Jurkat, Clone E6-1 (cell line): ENCODE measurements at places on chromosomes 6 and 20.

DNA sequence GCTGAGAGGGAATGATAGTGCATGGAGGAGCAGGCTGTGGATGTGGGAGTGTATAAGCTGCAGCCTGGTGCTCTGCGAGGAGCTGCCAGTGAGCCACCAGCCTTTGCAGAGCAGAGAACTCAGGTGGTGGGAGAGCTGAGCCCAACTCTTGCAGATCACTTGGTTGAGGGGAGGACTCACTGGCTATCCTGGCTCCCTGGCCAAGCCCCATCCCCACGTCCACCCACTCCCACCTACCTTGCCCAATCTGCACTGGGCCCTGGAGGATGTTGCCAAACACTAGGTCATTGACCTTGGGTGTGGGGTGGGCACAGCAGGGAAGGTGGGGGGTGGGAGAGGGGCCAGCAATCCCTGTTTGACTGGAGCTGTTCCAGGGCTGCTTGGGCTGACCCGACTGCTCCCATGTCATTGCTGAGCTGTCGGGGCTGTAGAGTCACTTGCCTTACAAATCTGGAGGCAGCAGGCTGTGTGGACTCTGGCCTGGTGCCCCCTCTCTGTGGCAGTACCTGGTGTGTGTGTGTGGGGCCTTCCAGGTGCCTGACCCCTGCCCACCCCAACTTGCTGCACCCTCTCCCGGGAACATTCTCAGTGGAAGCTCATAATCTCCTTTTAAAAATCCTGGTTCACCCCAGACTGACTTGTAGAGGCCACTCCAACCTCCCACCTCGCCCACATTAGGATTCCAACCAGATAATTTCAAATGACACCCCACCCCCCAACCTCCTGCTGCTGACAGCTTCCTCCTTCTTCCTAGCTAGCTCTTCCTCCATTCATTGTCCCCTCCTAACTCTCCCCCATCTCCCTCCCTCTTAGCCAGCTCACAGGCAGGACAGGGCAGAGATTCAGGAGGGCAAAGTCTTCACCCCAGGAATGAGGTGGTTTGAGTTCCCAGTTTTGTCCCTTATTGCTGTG lies 162.3 kb downstream of the MRPL14 start:
- DNase-seq = no peak

DNA sequence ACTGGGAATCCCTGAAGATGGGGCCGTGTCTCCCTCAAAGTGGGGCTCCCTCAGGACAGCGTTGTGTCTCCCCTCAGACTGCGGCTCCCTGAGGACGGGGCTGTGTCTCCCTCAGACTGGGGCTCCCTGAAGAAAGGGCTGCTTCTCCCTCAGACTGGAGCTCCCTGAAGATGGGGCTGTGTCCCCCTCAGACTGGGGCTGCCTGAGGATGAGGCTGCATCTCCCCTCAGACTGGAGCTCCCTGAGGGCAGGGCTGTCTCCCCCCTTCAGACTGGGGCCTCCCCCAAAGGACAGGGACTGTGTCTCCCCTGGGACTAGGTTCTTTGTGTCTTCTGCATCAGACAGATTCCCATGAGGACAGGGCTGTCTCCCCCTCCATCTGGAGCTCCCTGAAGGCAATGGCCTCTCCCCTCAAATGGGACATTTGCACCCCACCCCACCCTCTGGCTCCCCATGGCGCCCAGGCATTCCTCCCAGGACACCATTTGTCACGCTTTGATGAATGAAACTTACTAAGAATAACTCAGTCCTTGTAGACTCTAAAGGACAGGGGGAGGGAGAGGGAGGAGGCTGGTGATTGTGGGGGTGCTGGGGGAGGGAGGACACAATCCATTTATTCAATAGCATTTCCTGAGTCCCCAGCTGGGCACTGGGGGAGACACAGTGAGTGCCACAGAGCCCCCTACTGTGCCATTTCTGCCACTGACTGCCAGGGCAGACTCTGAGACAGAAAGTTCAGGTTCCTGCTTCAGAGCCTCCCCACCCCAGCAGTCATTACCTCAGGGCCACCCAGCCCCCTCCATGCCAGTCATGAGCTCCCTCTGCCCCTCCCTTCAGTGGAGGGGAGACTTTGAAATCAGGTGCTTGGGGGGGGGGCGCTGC lies 122.4 kb downstream of the MRPL14 start:
- peak; percentile 42 for DNase-seq

DNA sequence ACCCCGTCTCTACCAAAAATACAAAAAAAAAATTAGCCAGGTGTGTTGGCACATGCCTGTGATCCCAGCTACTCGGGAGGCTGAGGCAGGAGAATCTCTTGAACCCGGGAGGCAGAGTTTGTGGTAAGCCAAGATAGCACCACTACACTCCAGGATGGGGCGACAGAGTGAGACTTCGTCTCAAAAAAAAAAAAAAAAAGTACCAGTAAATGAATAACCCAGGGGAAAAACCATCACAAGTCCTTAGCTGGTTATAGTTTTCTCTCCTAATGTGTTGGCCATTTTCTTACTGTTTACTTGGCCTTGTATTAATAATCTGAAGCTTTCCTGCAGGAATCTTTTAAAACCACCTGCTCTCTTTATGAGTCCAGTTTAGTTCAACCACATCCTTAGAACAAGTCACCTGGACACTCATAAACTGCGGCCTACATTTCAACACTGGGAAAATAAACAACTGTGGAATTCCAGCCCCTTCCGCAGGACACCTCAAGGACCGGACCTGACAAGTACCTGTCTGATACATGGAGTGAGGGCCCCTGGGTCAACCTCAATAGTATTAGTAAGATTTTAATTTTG lies 102.6 kb downstream of the ATP9A start:
- no peak for DNase-seq

- DNase-seq = no peak
These were observed 2.7 kb upstream of the ZNFX1 start for GRCh38 chr20:49280463-49281058.

DNA sequence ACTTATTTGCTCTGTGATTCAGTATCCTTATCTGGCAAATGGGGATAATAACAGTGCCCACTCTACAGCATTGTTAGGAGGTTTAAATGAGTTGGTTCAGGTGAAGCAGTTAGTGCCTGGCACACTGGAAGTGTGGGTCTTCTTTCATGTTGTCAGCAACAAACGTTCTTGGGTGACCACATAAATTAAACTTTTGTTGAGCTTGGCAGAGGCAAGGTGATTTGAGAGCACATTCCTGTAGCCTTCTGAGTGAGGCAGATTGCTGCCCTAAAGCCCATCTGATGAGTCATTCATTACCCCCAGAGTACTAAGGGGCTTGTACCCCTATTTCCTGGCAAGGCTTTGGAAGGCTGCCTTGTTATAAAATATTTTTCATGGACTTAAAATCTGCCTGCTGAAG lies 25.8 kb downstream of the SEC23B start:
- peak; percentile 60 for DNase-seq

DNA sequence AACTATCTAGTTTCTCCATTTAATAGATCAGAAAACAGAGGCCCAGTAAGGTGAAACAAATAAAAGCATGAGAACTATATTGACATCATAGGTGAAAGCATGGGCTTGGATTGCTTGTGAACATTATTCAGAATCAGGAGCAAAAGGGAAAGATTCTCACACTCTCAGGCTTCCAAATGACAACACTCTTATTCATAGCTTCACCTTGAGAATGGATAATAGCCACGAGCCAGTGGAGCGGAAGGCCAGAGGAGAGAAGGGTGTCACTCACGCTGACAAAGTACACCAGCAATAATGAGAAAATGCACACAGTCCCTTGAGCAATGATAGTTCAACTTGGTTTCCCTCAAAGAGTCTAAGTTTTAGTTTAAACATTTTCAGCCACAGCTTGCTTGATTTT lies 339.0 kb downstream of the TPBG start:
- DNase-seq = no peak

- DNase-seq = no peak
These were observed 6.4 kb downstream of the PREX1 start for GRCh38 chr20:48821261-48821920.

DNA sequence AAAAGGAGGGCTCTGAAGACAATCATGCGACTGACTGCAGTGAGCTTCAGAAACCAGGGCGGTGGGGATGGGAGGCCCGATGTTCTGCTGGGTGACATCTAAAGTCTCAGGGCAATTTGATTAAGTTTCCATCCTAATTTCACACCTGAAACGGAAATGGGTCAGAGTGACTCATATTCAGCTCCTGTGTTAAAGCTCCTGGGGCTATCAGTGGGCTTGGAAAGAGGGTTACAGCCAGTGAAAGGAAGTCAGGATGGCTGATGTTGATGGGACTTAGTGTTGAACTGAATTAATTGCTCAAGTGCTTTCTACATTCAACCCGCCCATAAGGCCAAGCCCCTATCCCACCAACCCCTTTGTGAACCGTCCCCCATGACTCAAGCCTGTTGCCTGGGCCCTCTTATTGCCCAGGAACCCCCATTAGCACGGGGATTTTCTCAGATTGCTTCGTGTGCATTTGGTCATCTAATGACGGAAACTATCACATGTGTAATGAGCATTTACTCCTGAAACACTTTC lies 47.1 kb upstream of the TBC1D7 start:
- DNase-seq = peak; percentile 48

DNA sequence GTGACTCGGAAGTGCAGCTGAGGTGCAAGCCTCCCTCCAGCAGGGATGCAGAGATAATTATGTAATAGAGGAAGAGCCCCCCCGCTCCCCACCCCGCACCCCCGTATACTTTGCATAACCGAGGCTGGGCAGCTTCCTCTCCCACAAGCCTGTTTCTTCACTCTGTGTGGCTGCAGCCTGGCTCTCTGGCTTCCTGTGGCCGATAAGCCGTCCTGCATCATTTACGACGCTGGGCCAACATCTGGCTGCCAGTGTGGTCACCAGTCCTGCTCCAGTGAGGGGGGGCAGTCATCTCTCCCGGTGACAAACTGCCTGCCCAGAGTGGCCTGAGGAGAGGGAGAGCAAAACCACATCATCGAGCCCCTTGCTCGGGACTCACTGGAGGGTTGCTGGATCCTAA lies 59.2 kb downstream of the RBM38 start:
- no peak for DNase-seq

- DNase-seq = no peak
These were observed 161.6 kb downstream of the ADAT2 start for GRCh38 chr6:143288923-143289322.

DNA sequence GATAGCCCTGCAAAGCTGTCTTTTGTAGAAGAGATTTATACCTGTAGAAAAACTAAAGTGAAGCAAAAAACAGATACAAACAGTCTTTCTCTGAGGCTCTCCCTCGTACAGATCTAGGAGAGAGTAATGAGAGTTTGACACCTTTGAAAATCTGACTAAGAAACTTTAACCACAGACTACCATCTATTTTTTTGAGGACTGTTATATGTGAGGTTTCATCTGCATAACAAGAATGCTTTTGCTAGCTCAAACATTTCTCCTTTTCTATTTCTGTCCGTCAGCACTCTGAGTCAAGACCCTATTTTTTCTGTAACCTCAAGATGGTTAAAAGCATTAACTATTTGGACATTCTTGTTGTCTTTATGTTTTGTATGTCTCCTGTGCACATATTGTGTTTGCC lies 193.0 kb downstream of the BTBD3 start:
- no peak for DNase-seq

DNA sequence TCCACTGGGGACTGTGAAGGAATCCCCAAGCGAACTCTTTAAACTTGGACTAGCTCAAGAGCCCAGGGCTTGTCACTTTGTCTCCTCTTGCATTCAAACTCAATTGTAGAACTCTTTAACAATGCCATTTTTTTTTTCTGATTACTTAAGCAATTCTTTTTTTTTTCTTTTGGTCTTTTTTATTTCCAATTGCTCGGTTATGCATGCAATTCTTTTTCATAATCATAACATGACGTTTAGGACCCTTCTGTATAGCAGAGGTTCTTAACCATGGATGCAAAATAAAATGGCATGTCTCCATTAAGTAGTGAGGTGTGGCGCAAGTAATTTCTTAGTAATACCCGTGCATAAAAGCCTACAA lies 466 bp upstream of the BFSP1 start:
- DNase-seq = no peak

- no peak for DNase-seq
These were observed 9.3 kb upstream of the C2 start for GRCh38 chr6:31918069-31918720.

- no peak for DNase-seq
These were observed 101.8 kb downstream of the PHACTR1 start for GRCh38 chr6:12818324-12818723.

GRCh38 chr20:52191916-52192718 lies 538 bp upstream of the ZFP64 start:
- peak; percentile 42 for DNase-seq

DNA sequence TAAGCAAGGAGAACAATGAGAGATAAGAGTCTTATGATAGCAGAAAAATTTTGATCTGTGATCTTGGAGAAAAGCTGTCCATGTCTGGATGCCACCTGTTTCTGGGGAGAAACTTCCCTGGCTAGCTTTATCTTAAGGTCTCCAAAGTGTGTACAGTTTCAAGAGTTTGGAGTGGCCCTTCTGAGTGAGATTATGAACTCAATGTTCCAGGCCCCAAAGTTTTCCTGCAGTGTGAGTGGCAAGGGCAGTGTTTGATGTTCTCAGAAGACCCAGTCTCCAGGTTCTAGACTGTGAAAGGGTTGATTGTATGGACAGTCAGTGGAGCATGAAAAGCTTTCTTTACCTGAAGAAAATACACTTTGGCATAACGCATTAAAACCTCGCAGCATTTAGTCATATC lies 121.7 kb downstream of the OLIG3 start:
- DNase-seq = no peak

- peak; percentile 16 for DNase-seq
These were observed 113.1 kb downstream of the ADAT2 start for GRCh38 chr6:143337201-143337949.

DNA sequence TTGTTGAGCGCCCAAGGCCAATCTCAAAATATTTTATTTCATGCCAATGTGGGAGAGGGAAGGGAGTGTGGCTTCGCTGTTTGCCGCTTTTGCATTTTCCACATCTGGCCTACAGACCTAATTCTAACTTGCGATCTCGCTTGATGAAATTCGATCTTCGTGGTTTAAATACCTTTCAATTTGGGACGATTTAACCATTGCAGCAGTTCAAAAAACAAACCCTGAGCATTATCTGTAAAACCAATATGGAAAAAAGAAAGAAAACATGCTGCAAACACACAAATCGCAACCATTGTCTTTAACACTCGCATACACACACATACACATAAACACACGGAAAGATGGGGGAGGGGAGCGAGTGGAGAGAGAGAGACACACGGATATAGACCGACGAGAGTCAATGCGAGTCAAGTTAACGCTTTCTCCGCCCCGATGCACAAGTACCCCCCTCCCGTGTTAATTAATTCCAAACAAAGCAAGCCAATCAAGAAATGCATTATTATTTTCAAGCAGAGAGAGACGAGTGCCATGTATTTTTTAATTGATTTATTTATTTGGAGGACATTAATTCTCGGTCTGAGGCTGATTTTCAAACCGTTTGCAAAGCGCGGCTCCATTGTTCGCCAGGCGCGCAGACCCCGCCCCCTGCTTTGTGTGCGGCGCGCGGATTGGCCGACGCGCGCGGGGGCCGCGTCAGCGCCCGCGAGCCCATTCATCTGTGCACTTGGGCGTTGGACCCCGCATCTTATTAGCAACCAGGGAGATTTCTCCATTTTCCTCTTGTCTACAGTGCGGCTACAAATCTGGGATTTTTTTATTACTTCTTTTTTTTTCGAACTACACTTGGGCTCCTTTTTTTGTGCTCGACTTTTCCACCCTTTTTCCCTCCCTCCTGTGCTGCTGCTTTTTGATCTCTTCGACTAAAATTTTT lies at the start of gene MARCKS:
Gene MARCKS, plus strand, starts transcription at position 721 of the 931 bp plus-strand sequence. CDS start 401 bp downstream, outside the sequence.
- DNase-seq = peak; percentile 35

- DNase-seq = no peak
These were observed 7.0 kb downstream of the ENPP4 start for GRCh38 chr6:46136831-46137230.

- DNase-seq = no peak
These were observed 3.2 kb downstream of the IRF4 start for GRCh38 chr6:394641-395289.
